DMS79 treated with DMSO at 0.1 percent for 48 hours (cell line): ENCODE measurements at places on chromosomes 1 and 21.

- DNase-seq: no peak
These were observed 9.7 kb upstream of the LRRC53 start for GRCh38 chr1:74522148-74522547.

DNA sequence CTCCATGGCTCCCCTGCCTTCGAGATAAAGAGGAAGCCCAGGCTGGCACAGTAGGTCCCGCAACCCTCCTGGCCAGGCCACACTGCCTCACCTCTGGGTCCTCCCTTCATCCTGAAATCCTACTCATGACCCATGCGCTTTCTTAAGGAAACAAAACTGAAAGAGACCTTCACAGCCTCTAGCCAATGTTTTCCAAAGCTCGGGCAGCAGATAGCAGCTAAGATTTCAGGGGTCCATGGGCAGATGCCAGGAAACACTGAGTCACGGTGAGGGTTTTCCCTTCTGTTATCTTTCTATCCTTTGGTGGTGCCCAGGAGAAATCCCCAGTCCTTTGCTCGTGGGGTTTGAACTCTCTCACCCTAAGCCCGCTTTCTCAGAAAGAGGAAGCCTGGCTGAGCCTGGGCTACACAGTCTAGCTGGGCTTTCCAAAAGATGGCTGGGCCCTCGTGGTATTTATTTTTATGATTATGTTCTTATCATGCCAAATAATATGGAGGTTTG is 26.6 kb downstream of the TTC39A start:
- DNase-seq: no peak

DNA sequence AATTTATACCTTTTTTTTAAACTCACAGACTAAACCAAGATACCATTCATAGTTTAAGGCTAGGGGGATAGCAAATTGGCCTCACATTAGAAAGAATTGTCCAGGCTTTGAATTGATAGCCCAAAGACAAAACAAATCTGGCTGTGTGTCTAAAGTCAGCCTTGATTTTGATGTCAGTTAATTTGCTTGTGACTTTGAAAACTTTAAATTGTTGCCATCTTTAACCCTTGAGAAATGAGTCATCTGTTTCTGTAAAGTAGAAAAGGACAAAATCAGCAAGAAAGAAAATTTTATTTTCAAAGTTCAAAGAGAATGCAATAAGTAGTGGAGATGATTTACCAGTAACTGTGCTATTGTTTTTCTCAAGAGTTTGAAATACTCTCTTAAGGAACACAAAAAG is 184.5 kb downstream of the RGS7 start:
- no peak for DNase-seq

- no peak for DNase-seq
These were observed 20.7 kb upstream of the CHIA start for GRCh38 chr1:111269825-111270406.

GRCh38 chr1:35807614-35808449 is at the start of gene AGO4:
AGO4 (plus strand) TSS chr1:35808016; CDS start chr1:35808417, 401 bp downstream.
- peak; percentile 51 for DNase-seq

GRCh38 chr1:39228252-39228651 is 23.8 kb downstream of the MACF1 start:
- DNase-seq: no peak

GRCh38 chr1:64892576-64893573 is 73.5 kb downstream of the JAK1 start:
- no peak for DNase-seq

GRCh38 chr21:32279377-32279680 is 480 bp upstream of the MIS18A start:
- DNase-seq: peak; percentile 32

DNA sequence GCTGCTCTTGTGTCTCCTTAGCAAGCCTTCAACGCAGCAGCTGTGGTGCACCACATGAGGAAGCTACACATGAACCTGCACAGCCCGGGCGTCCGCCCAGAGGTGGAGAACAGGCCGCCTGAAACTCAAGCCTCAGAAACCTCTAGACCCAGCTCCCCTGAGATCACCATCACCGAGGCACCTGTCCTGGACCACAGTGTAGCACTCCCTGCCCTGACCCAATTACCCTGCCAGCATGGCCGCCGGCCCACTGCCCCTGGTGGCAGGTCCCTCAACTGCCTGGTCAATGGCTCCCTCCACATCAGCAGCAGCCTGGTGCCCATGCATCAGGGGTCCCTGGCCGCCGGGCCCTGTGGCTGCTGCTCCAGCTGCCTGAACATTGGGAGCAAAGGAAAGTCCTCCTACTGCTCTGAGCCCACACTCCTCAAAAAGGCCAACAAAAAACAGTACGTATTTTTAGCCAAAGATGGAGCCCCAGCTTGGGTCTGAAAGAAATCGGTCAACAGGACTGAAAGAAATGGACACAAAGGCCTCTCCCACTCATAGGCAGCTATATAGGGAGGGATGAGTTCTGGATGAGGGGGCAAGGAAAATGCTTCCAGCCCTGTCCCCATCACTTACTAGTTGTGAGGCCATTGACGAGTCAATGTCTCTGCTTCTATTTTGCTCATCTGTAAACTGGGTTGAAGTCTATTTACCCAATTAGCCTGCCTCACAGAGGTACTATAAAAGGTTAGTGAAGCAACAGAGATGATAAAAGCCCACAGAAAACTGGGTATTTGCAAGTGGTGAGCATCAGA is 28.5 kb downstream of the CAMK1G start:
- no peak for DNase-seq

GRCh38 chr1:55050283-55050682 is 10.9 kb downstream of the PCSK9 start:
- DNase-seq: peak; percentile 20

- no peak for DNase-seq
These were observed 148.5 kb upstream of the EDN2 start for GRCh38 chr1:41632781-41633575.

- DNase-seq: no peak
These were observed 9.2 kb downstream of the GPR157 start for GRCh38 chr1:9119745-9120144.

DNA sequence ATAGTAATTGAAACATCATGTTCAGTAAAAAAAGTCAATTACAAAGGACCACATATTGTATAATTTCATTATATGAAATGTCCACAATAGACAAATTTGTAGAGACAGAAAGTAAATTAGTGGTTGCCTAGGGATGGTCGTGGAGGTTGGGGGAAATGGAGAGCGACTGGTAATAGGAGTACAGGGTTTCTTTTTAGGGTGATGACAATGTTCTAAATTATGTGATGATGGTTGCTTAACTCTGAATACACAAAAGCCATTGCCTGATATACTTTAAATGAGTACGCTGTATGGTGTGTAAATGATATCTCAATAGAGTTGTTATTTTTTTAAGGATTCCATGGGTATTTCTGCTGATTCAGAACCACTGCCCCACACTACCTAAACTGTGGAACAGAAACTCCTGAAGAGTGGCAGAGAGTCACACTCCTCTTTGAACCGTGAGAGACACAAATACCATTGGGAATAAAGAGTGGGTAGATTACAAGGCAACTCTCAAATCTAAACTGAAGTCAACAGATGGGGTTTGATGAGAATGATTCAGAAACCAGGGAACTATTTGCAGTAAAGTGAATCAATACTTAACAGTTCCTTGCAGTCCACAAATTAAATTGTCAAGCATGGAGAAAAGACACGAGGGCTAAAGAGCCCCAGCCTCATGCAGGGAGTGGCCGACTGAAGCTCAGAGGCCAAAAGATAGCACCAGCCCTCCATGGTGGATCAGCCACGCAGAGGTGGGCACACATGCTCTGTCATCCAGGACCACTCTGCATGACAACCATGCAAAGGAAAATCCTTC is 118.0 kb downstream of the CAPN8 start:
- no peak for DNase-seq
